ENCODE measurements at places on chromosomes 3 and 15.

GRCh38 chr3:119636249-119636648 is 24.1 kb downstream of the POPDC2 start:
- no peak for DNase-seq

DNA sequence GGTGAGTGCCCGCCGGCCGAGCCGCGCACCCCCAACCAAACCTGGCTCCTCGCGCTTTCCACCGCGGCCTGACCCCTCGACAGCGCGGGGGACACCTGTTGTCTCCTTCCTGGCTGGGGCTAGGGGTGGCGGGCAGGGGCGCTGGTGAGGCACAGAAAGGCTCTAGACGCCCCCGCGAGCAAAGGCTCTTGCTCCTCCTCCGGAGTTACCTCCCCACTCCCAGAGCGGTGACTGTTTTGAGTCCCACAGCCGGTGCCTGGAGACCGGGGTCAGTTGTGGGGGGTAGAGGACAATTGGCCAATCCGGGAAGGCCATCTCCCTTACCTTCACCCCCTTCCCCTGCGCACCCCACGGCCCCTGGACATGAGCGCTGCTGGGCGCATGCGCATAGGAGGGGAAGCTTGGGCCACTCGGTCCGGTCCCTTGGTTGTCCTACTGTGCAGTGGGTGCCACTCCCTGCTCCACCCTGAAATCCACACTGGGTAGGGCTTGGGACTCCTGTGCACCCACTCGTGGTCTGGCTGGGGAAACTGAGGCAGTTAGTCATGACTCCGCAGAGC is 554 bp downstream of the CHST13 start:
- DNase-seq = no peak

DNA sequence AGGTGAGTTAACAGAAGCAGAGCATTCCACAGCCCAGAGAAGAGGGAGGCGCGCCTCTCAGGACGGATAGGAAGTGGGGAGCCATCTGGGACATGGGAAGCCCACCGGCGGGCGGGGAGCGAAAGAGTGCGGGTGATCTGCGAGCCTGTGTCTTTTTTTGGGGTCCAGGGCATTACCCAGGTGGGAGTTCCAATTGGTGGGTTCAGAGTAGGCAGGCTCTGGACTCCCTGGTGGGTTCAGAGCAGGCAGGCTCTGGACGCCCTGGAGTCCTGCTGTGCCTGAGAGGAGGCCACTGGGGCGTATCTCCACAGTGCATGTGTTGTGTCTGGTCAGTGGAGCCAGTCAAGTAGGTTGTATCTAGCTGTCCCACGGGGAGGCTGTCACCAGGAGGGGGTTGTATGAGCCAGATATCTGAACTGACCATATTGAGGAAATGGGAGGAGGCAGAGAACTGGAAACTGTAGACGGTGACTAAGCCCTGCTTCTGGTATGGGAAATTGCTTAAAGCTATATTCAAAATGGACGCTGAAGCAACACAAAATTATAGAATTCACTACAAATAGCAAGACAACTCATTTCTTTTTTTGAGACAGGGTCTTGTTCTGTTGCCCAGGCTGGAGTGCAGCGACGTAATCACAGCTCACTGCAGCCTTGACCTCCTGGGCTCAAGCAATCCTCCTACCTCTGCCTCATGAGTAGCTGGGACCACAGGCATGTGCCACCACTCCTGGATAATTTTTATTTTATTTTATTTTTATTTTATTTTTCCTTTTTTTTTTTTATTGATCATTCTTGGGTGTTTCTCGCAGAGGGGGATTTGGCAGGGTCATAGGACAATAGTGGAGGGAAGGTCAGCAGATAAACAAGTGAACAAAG is 34.5 kb upstream of the CHST2 start:
- no peak for DNase-seq

GRCh38 chr3:31421314-31422048 is 111.2 kb upstream of the STT3B start:
- DNase-seq = no peak

DNA sequence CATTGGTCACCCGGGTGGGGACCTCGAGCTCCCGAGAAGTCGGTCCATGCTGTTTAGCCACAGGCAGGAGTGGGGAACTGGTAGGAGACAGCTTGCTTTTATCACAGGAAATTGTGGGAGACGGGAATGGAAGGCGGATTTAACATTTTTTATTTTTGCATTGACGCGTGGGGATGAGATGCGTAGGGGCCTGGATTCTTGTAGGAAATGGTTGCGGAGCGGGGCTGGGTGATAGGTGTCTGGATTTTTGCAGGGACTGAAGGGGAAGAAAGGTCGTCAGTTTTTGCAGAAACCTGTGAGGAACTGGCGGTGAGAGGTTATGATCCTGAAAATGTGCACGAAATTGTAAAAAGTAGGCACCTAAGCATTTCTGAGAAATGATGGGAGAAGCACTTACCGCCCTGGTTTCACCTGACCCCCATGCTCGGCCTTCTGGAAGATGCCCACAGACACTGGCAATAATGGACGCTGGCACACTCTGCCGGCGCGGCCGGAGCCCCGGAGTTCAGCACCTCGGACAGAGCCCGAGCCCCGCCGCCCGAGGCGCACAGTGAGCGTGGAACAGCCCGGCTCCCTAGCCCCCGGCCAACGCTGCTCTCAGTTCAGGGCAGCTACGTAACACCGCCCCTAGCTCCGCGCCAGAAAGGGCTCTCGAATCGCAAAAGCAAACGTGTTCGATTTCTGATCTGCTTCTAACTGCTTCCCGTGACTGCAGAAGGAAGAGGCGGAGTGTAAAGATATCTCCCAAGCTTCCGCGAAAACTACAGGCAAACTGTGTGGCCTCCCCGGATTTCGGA is 928 bp downstream of the ANKRD34C start:
- DNase-seq = no peak
